Jurkat, Clone E6-1 (cell line): ENCODE measurements at places on chromosomes 1 and 21.

- DNase-seq, result no peak
These were observed 10.6 kb upstream of the KIFAP3 start for GRCh38 chr1:170085091-170085490.

GRCh38 chr1:209134001-209134400, 449.5 kb upstream of the CAMK1G start:
- DNase-seq, result no peak

DNA sequence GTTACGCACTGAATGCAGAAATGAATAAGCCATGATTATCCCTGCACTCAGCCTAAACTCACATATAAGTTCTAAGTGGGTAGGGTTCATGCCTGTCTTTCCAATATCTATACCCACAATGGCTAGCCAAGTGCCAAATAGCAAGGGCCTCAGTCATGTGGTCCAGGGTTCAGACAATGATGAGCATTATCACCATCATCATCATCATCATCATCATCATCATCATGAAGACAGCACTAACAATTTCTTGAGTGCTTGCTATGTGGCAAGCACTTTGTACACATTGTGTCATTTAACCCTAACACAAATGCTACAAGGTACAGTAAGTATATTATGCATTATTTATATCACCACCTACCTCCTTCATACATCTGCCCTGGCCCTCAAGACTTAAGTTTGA, 500.0 kb downstream of the AGBL4 start:
- no peak for DNase-seq

- DNase-seq, result no peak
These were observed 7.8 kb upstream of the CHAF1B start for GRCh38 chr21:36377391-36377842.

- no peak for DNase-seq
These were observed 91.7 kb downstream of the NAV1 start for GRCh38 chr1:201630582-201630981.

GRCh38 chr1:147786536-147786935, 26.1 kb upstream of the GJA5 start:
- DNase-seq, result no peak

- DNase-seq, result no peak
These were observed 6.4 kb upstream of the EFNA1 start for GRCh38 chr1:155121249-155121648.

- no peak for DNase-seq
These were observed 12.5 kb downstream of the FOXJ3 start for GRCh38 chr1:42322577-42322976.

GRCh38 chr21:35582731-35583130, 477.6 kb downstream of the SETD4 start:
- no peak for DNase-seq

GRCh38 chr1:232704694-232705680, 75.1 kb upstream of the SIPA1L2 start:
- DNase-seq, result no peak

GRCh38 chr1:234969011-234969441, 159.6 kb downstream of the TOMM20 start:
- no peak for DNase-seq

DNA sequence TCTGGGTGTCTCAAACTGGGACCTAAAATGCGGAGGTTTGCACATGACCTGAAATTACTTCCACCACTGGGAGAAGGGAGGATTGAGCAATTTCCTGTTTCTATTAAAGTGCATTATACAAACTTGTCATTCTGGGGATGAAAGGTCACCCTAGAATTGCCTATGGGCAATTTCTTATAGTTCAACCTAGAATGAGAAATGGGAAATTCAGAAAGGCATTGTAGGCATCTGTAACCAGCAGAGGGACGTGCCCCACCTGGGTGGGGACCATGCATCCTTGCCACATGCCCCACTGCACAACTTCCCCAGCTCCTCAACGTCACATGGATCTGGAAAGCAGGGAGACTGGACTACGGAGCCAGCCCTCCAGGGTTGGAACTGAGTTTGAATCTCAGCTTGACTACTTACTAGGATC, 47.0 kb downstream of the MRPL39 start:
- DNase-seq, result no peak

GRCh38 chr1:3685906-3686305, 33.6 kb downstream of the TP73 start:
- no peak for DNase-seq

DNA sequence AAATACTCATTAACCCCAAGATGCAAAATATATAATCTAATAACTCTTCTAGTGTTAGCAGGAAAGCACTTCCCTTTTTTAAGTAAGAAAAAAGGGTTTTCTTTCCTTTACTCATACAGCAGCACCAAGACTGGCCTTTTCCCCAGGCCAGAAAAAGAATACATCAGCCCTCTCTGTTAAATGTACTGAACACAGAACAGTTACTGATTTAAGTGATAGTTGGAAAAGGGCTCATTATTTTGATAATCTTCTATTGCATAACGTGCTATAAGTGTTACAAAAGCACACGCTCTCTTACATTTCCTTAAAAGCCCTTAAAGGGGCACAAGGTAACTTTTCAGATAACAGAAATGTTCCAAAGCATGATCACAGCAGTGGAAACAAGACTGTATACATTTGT, 142.9 kb downstream of the TIAM1 start:
- DNase-seq, result no peak

GRCh38 chr1:177941976-177942375, 27.9 kb downstream of the SEC16B start:
- no peak for DNase-seq

DNA sequence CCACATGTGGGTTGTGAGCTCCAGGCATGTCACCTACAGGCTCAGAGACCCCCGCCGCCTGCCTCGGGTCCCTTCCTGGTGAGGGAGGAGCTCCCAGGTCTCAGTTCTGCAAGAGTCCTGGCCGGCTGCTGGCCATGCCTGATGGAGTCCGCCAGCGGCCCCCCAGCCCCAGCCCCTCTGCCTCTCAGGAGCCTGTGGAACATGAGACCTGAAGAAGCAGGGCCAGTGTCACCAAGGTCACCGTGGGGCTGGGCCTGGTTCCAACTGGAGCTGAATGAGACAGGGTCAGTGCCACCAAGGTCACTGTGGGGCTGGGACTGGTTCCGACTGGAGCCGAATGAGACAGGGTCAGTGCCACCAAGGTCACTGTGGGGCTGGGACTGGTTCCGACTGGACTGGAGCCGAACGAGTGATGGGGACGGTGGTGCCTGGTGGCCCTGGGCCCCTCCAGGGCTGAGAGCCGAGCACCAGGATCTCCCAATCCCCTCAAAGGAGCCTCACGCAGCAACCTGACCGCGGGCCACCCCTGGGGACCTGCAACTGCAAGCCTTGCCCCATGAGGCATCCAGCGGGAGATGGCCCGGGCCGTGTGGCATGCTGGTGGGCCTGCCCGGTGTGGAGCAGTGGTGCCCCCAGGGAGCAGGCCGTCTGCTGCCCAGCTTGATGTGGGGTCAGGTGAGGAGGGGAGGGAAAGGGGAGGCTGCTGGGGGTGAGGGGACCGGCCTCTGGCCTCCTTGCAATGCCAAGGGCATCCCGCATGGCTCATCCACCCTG, 14.5 kb upstream of the PTTG1IP start:
- DNase-seq, result no peak

DNA sequence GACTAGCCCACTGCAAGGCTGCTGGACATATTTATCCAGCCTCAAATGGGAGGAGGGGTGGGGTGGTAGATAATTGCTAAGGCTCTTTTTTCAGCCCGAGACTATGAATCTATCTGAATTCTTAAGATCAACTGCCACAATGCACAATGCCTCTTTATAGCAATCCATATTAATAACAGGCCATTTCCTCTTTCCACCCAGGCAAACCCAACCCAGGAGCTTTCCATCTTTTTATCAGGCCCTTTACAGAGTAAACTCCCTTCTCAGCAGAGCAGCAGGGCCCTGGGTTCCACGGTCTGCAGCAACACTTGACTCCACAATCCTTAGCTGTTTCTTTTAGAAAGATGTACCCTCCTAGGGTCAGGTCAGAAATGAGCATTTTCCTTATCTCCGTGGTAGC, 806 bp downstream of the DDOST start:
- no peak for DNase-seq

DNA sequence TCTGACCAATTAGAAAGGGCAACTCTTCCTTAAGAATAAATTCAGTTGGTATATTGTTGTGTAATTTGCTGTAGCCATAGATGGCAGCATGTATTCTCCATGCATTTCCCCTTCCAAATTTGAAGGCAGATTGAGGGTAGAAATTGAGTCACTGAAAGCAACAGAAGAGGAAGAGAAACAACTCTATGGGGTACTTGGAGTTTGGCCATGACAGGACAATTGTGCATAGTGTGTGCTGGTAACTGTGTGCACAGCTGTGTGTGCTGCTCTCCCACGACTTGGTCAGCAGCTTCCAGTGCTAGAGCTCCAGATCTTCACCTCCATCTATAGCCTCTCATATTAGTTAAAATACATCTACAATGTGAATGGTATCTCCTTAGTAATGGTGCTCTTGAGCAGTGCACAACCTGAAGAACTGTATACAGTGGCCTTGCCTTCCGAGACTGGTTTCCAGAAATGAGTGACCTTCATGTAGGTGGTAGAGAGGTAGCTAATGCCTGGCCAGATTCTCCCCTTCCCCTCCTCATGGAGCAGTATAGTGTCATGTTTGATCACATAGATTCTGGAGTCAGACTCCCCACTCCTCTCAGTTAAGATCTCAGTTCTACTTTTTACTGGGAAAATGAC, 882 bp upstream of the FCAMR start:
- DNase-seq, result no peak

DNA sequence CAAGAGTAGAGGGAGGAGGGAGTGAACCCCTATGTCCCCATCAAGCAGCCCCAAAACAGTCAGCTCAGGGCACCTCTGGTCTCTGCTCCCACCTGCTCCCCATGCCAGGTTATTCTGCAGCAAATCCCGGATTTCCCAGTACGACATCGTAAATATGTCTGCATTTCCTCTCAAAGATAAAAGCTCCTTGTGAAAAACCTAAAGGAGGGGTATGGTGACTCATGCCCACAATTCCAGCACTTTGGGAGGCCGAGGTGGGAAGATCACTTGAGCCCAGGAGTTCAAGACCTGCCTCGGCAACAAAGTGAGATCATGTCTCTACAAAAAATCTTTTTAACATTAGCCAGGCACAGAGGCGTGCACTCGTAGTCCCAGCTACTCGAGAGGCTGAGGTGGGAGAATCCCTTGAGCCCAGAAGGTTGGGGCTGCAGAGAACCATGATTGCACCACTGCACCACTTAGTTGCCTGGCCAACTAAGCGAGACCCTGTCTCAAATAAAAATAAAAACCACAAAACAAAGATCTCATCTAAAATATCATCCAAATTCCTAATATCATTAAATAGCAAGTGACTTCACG, 7.1 kb downstream of the ACOT7 start:
- no peak for DNase-seq

DNA sequence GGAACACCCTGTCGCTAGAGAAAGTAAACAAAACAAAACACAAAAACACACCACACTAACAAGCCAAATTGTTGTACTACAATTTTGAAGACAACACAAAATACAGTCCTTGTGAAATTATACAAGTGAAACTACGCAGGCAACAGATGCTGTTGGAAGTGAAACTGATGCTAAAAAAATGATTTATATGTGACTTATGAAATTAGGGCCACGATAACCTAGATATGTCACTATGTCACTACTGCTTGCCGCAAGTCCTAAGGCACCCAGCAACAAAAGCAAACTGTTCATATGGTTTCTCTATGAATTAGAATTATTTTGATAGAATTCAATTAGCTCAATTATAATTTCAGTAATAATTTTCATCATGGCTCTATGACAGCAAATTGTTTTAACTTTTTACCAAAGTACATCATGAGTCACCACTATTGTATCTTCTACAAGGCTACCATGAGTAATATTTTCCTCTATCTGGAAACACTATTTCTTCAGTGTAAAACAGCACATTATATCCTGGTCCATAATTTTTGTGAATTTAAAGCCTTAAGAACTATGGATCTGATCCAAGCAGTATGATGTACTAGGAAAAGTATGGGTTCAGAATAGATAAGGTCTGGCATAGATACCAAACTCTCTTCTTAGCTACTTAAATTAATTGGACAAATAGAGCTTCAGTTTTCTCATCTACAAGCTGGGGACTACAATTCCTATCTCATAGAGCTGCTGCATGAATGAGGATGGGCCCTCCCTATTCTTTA, 216.3 kb downstream of the COL11A1 start:
- DNase-seq, result no peak
